Stimulated activated CD8-positive, alpha-beta memory T cell treated with anti-CD3 and anti-CD28 coated beads, Interleukin-7, amount 100 ng/mL, for 1 hour (primary cell): ENCODE measurements at places on chromosomes 5 and 9.

GRCh38 chr5:77129391-77129990, 42.4 kb upstream of the ZBED3 start:
- DNase-seq: no peak

DNA sequence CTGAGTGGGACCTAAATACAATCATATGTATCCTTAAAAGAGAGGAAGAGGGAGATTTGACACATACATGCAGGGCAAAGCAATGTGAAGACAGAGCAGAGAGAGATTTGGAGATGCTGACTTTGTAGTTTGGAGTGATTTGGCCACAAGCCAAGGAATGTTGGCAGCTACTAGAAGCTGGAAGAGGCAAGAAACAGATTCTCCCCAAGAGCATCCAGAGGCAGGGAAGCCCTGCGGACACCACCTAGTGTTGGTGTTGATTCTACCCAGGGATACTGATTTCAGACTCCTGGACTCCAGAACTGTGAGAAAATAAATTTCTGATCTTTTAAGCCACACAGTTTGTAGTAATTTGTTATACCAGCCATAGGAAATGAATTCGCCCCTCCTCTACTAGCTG, 64.9 kb upstream of the OSMR start:
- DNase-seq: no peak

GRCh38 chr5:96006291-96006690, 44.6 kb upstream of the ELL2 start:
- DNase-seq: no peak

GRCh38 chr9:136031741-136032730, 63.1 kb downstream of the NACC2 start:
- no peak for DNase-seq

- DNase-seq: no peak
Observed at GRCh38 chr5:156913719-156914370, 49.2 kb downstream of the TIMD4 start.

DNA sequence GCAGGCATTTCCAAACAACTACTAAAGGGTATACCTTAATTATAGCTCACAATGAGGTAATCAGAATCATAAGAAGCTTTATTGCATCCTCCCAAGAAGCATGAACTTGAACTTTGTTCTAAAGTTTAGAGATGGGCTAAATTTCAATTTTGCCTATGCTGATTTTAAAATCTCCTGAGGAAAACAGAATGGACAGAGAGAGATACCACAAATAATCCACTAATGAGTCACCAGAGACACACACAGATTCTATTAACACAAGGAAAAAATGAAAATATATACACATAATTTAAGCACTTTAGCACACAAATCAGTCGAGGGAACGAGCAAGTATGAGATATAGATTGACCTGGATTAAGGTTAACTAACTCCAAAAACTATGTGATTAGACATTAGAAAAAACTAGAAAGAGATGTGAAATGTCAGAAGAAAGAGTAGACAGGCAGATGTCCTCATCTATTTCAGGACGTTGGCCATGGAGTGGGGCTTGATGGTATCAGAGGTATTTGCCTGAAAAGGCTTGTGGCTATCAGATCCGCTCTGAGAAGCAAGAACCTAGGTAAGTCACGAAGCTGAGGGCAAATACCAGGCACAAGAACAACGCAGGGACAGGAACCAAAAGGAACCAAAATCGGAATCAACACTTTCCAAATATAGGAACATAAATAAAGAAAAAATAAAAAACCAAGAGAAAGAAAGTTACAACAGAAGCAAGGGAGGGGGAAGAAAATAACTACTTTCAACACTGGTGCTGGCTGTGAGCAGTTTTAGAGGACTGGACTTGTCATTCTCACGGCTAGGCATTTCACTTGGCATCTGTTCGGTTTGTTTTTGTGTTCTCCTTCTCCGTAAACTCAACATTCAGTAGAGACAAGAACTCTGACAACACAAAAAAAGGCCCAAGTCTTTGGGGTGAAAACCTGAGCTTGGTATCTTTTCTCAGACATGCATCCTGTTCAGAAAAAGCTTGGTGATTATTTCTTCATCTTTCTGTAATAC, 294.6 kb upstream of the PUM3 start:
- DNase-seq: no peak

DNA sequence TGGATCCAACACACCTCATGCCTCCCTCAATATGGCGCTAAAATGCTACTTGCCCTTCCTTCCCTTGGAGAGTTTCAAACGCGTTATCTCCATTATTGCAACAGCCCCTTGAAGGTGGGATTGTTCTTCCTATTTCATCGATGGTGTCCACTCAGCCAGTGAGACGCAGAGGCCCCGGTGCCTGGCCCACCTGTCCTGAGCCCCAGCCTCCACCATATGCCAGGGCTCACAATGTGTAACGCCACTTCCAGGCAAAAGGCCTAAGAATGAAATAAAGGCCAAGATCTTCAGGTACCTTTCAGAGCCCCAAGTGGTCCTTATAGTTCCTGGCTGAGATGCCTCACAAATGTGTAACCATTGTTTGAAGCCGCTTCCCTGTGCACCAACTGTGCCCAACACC, 170.7 kb upstream of the PHYKPL start:
- DNase-seq: no peak

GRCh38 chr9:127629468-127630081, 17.5 kb downstream of the STXBP1 start:
- DNase-seq: no peak

GRCh38 chr9:33332011-33332410, 41.7 kb downstream of the NFX1 start:
- DNase-seq: no peak

GRCh38 chr9:109449036-109449798, 48.9 kb downstream of the PTPN3 start:
- DNase-seq: no peak

DNA sequence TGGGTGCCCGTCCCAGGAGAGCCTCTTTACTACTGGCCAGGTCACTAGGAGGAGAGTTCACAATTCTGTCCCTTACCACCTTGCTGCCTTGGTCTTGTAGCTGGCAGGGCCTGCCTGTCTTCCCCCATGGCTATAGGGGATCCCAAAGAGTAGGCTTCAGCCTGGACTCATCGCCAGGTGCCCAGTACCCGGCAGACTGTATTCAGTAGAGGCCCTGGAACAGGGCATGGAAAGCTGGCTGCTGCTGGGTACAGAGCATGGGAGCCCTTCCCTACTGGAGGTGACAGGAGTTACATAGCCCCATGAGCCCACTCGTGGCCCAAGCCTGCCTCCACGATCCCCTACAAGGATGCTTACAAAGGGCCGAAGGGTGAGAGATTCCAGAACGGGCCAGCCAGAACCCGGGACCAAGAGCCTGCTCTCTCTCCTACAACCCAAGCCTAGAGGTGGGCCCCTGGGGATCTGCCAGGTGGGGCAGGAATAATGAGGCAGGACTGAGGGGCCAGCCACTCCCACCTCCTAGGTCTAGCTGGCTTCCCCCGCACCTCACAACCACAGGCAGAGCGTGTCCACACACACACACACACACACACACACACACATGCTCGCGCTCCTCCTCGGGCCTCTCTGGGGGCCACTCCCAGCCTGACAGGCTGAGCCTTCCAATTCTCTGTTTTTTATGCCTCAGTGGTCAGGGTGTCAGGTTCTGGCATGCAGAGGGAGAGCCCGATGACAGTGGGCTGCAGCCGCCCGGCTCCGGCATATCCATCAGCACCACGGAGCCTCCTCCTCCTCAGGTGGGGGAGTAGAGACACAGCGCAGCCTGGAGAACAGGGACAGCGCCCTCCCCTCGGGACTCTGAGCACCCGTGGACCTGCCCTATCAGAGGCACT, 186.0 kb downstream of the PAX5 start:
- no peak for DNase-seq

DNA sequence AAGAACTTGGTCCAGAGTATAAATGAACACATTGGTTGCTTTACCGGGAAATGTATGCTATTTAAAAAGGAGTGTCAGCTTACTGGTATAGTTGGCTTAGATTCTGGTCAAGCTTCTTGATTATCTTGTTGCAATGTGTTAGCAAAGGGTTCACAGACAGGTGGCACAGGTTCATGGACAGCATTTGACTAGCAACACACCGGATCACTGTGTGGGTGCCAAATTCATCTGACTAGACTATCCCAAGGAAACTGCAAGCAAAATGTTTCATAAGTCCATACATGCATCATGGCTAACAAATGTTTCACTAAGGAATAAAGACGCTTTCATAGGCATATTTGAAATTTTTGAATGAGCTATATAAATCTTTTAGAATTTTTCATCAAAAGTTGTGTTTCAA, 274.1 kb downstream of the PLK2 start:
- DNase-seq: no peak

- no peak for DNase-seq
Observed at GRCh38 chr5:20029266-20029665, 41.3 kb upstream of the CDH18 start.

GRCh38 chr9:107251756-107252322, 31.2 kb upstream of the RAD23B start:
- DNase-seq: no peak

DNA sequence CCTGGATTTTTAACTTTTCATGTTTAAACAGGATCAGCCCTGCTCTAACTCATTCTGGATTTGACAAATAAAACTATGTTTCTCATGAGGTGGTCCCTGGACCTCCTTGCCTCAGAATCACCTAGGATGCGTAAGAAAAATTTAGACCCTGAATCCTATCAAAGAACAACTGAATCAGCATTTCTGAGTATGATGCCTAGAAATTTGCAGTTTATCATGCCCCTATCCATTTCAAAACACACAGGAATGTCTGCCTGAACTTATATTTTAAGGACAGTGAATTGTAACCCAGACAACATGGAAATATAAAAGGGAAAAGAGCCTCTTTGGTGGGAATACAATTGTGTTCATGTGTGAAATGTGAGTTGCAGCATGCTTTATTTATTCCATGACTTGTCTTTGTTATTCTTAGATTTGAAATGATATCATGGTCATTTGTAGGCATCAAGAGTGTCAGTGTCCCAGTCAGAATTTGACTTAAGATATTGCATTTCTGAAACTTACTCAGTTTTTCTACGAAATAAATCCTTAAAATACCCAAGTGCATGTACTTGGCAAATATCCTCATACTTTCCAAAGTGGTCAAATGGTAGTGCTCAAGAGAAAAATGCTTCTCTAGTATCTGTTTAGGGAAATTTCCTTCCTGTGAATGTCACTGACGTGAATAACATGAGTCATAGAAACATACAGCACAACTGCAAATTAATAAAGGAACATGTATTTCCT, 144.3 kb downstream of the GIN1 start:
- no peak for DNase-seq

DNA sequence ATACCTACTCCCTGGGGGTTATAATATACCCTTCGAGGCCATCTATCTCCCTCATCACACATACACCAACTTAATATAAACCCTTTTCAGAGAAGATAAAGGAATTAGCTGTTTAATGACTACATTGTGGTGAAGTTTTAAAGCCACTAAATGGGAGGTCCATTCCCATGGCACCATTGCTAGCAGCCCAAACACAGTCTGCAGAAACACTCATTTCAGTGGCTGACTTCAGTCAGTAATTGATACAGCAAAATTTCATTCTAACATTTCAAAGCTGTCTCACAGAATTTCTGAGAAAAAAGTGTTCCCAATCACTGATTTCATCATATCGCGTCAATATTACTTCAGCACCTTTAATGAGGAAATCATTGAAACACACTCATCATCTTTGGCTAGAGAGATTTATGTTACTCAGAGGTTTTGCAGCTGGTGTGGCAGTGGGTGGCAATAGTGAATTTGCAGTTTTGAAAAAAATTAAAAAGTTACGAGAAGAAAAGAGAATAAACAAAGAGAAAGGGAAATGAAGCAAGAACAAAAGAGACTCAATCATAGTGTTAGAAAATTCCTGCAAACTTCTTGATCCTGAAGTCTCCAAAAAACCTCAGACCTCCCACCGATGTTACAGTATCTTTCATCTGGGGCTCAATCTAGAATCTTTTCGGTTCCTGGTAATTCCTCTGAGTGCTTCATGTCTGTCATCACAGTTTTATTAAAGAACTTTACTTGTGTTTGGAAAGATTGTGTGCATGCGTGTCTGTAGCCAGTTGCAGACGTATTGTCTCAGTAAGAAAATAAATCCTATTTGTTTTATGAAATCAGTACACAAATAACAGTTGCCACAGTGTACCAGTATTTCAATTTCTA, 105.0 kb downstream of the ERCC6L2 start:
- no peak for DNase-seq

GRCh38 chr5:150313501-150313900, 10.8 kb upstream of the ARSI start:
- no peak for DNase-seq

- DNase-seq: no peak
Observed at GRCh38 chr5:150419630-150420270, 7.0 kb upstream of the CD74 start.

- no peak for DNase-seq
Observed at GRCh38 chr5:127806776-127807175, 103.6 kb downstream of the CCDC192 start.

DNA sequence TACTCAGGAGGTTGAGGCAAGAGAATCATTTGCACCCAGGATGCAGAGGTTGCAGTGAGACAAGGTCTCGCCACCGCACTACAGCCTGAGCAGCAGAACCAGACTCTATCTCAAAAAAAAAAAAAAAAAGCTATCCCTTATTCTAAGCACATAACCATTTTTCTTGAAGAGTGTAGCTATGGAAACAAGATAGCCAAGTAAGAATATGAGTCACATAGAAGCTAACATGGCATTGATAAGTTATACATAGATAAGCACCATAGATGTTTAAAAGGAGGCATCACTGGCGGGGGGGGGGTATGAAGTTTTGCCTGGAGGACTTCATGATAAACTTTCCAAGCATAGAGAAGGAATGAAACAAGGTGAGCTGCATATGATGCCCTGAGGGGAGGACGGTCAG, 26.0 kb downstream of the CHSY3 start:
- DNase-seq: no peak

DNA sequence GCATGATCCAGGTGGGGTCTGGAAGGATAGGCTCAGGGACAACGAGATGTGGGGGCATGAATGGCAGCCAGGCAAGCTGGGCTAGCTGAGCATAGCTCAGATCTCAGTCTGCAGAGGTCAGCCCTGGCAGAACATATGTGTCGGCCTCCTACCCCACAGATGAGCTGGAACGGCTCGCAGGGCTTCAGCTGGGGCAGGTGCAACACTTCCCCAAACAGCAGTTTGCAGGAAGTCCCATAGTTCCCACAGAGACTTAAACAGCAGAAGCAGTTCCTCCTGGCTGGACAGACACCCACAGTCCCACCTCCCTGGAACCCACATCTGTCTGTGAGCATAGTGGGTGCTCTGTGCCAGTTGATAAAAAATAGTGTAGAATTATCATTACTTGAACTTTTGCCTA, 404.6 kb downstream of the GADD45G start:
- DNase-seq: no peak

- DNase-seq: no peak
Observed at GRCh38 chr5:37685816-37686215, 154.0 kb downstream of the GDNF start.
